Smooth muscle cell of bladder (primary cell): ENCODE measurements at places on chromosomes 1 and 21. TPM values are rescaled to one million over a fixed set of nuclear protein-coding genes. Genes with fewer than 3 reads are reported as not detected.

The SOX13 gene
- total RNA-seq = 2.2 and 2.8 TPM in 2 replicates

The MYOG gene
- not detected in 2 replicates for total RNA-seq

The CD34 gene
- total RNA-seq = 0.14 and 0.28 TPM in 2 replicates

The TLCD4 gene
- total RNA-seq = 0.55 and 0.85 TPM in 2 replicates

The LAD1 gene
- 0.28 TPM in 1 of 2 replicates, not detected in the other for total RNA-seq

The UBIAD1 gene
- total RNA-seq = 4.6 and 5.5 TPM in 2 replicates

The CRNN gene
- not detected in 2 replicates for total RNA-seq
